ENCODE measurements at places on chromosomes 13 and 19. TPM values are rescaled to one million over a fixed set of nuclear protein-coding genes. Genes with fewer than 3 reads are reported as not detected.

SPATA13 gene
- 8.3 TPM for total RNA-seq

DNA sequence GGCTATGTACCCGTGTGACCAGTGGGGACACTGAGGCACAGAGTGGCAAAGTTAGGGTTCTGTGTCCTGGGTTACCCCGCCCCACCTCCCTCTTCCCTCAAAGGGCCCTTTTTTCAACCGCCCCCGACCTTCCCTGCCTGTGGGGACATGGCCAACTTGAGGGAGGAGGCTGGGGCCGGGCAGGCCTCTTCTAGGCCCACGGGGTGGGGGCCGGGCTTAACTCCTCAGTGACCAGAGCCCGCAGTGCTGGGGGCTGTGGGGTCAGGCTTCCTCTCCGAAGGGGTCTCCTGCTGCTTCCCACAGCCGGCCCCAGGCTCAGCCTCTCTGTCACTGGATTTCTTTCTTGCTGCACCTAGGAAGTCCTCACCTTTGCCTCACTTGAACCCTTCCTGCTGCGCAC is 23.9 kb downstream of the PIAS4 start:
- DNase-seq, result no peak

GRCh38 chr13:40562975-40563349 is 103.5 kb downstream of the FOXO1 start:
- no peak for DNase-seq

KLK15 gene
- total RNA-seq, result not detected

DNA sequence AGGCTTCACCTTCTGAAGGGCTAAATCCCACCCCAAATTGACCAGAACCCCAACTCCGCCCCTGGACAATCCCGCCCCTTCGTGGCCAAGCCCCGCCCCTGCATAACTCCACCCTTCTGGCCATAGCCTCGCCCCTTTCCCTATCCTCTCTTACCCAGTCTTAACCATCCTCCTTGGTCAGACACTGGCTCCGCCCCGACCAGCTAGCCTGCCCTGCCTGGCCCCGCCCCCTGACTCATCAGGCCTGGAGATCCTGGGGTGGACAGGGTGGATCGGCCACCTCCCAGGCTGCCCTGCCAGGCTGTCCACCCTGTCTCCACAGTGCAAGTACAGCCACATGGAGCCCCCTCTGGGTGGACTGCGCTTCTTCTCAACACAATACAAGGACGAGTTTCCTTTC is 8.0 kb upstream of the ZNF358 start:
- DNase-seq, result peak; percentile 83

PRR12 gene
- total RNA-seq, result 12.6 TPM

DNA sequence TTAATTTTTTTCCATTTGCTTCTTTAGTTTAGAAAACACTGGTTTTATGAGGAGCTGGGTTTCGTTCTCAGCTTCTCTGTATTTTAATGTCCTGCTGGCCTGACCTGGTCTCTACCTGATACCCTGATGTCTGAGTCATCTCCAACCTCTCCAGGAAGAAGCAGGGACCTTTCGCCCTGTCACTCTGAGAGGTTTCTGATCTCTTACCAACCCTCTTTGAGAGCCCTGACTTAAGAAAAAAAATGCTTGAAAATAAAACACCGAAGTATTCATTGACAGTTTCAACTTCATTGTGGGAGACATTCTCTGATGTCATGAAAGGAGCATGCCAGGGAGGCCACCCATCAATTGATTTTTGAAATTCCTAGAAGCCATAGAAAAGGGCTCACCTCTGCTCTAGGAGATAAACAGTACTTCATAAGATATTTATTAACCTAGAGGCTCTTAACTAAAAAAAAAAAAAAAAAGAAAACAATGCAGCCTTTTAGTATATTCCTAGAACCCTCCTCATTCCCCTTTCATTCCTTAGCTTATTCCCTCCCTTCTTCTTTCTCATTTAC is 234.8 kb downstream of the ENOX1 start:
- DNase-seq, result no peak

GRCh38 chr19:49515767-49516166 is 3.3 kb downstream of the FCGRT start:
- peak; percentile 78 for DNase-seq

GRCh38 chr13:47503475-47503874 is 497.6 kb downstream of the SUCLA2 start:
- no peak for DNase-seq

- no peak for DNase-seq
These were observed 99.4 kb upstream of the SERP2 start for GRCh38 chr13:44273991-44274770.

Measured in Right ventricle myocardium superior (tissue), 1 donor.